ENCODE measurements at places on chromosomes 2 and 18.

DNA sequence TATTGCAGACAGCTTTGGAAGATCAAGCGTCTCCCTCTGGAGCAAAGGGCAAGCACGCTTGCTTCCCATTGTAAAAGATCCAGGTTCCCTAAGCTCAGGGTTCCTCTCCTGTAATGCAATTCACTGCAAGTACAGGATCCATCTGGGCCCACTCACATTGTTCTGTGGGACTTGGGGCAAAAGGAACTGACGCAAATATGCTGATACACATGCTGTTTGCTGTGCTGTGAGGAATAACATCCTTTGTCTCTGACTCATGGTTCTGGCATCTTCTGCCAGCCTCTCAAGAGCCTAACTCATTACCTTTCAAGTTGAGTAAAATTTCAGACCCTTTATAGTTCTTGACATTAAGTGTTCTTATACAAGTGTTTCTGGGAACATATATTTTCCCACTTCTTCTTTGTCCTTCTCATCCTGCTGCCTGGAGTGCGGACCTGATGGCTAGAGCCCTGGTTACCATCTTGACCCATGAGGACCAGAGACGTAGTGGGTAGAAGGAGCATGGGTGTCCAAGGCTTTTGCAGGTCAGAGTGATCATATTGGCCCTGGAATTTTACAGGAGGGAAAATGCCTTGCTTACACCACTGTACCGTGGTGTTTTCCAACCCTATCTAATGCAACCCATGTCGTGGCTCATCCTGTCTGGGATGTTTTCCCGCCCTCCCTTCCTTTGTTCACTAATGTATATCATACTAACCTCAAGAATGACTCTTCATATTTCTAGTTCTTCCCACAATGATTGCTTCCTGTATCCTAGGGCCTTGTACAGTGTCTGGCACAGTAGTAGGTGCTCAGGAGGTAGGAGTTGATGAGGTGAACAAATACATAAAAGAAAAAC, 145.7 kb upstream of the GLI2 start:
- DNase-seq, result peak; percentile 74

DNA sequence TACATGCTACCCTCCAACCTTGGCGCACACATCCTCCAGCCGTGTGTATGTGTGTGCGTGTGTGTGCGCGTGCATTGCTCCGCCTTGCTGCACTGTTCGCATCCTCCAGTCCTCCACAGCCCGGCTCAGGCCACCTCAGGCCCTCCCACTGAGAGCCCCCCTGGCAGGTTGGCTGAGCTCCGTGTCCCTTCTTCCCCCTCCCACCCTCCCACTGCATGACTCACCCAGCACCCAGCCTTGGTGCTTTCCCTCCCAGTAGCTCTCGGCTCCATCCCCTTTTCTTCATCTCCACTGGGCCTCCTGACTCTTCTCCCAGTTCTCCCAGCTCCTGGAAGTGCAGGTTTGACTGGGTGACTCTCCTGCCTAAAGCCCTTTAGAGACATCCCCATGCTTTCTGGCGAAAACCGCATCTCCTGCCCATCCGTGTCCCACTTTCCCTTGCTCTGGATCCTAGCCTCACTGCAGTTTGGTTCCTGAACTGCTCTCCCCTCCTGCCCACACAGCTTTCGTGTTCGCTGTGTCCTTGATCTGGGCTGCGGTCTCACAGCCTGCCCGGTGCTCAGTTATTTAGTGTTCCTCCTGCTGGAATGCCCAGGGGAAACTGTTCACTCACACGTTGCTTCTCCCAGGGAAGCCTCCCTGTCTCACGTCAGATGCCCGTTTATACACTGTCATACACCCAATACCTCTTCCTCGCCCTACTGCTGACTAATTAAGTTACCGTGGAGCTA, 4.9 kb downstream of the TMEM177 start:
- DNase-seq, result peak; percentile 86

GRCh38 chr2:138428710-138429440, 72.7 kb upstream of the SPOPL start:
- DNase-seq, result no peak

DNA sequence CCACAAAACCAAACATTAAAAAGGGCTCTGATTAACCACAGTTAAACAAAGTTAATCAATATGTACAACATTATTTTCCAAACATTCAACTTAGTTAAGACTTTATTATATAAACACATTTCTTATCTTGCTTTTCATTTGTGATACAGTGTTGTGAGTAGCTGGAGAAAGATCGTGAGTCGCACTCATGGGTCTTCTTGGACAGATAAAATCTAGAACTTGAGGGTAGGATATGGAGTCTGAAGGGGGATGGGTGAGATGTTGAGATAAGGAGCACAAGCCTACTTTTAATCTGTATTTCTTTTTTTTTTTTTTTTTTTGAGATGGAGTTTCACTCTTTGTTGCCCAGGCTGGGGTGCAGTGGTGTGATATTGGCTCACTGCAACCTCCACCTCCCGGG, 22.6 kb upstream of the TMEM214 start:
- DNase-seq, result no peak

- DNase-seq, result no peak
Measured at GRCh38 chr2:51218047-51218446, 186.1 kb upstream of the NRXN1 start.

- DNase-seq, result peak; percentile 16
Measured at GRCh38 chr2:61151436-61151835, 10.6 kb upstream of the C2orf74 start.
